ENCODE measurements at places on chromosomes 11 and 22.

DNA sequence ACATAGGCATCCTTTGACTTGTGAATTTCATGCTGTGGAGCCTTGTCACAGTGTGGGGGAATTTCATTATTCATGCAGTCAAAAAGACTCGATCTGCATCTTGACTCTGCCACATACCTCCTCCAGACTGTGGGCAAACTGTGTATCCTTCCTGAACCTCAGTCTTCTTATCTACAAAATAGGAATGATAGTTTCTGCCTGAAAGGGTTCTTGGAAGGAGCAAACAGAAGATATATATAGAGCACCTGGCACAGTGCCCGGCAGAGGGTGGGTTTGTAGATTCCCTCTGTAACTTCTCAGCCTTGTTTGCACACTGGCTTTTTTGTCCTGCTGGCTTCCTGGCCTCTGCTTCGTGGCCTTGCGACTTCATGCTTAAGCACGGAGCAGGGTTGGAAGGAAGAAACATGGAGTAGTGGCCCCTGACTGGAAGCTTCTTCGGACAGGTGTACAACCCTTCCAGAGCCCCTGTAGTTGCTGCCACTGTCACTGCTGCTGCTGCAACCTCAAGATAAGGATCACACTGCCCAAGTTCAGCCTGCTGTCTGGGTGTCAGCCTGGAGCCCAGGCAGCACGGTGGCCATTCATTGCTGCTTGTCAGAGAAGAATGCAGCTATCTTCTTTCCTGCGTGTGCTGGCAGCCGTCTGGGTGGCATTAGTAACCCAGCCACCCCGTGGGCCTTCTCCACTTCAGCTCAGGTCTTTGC, 106.4 kb downstream of the MICAL2 start:
- DNase-seq: peak; percentile 60

DNA sequence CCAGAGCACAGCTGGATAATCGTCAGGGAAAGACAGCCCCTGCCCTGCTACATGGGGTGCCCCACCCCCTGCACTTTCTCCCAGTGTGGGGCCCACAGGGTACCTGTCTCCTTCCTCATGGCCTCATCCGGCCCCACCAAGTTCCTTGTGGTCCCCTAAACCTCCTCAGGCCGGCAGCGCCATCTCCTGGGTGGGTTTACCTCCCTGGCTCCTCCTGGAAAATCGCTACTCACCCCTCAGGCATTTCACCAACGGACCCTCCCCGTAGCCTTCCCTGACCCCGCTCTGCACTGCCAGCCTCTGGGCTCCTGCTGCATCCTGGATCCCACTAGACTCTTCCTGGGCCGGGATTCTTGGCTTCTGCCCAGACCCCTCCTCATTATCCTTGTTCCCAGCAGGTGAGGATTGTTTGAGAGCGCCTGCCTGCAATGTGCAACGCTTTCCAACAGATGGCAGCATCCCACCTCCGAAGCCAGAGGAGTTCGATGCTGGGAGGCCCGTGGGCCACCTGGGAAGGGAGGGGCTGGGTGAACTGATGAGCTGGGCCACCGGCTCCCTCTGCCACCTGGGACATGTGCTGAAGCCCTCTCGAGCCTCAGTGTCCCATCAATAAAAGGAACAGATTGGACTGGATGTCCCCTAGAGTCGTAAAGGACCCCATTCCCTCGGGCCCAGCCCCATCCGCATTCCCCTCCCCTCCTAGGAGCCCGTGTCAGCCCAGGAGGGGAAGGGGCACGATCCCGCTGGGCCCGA, 44.2 kb upstream of the TTLL12 start:
- DNase-seq: peak; percentile 51

GRCh38 chr11:87889126-87889525, 286.1 kb downstream of the RAB38 start:
- DNase-seq: no peak

GRCh38 chr11:38562562-38562961, 1964.5 kb upstream of the RAG2 start:
- DNase-seq: no peak

GRCh38 chr22:24379536-24379935, 47.9 kb upstream of the ADORA2A start:
- DNase-seq: no peak

- no peak for DNase-seq
Observed at GRCh38 chr11:125270711-125271110, 106.2 kb downstream of the PKNOX2 start.

DNA sequence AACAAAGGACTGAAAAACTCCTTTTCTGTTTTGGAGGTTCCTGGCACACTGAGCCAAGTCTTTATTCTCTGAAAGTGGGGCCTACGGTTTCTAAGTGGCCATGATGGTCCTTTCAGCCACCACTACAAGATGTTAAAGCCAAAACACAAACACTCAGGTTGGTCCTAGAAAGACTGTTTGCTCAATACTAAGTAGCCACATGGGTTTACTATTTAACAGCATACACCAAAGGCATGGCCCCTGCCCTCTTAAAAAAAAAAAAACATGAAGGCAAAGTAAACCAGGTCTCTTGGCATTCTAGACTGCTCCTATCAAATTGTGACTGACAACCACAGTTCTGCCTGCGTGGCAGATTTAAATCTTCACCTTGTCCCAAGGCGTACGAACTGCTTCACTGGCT, 123.6 kb upstream of the BID start:
- DNase-seq: no peak

- no peak for DNase-seq
Observed at GRCh38 chr11:8928981-8929615, 3.6 kb downstream of the C11orf16 start.

DNA sequence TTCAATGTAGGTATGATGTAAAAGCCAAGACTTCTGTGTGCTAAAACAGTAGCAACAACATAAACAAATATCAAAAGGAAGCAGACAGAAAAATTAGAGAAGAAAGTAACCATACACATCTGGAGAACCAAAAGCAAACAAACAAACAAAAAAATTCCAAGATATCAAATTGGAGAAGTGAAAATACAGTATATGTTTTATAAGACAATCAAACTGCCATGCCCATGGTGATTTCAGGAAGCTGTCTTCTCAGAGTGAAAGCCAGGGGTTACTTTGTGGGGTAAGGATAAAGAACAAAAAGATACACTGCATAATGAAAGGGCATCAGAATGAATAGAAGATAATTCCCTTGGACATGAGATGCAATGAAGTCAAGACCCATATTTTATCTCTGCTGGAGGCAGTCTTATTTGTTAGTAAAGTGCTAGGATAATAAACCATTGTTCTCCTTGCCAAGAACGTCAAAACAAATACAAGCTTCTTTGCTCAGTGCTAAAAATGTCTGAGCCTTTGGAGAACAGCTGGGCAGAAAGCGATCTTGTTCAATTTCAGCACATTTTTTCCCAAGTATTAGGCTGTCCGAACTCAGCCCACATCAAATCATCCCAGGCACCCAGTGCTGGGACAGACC, 38.1 kb upstream of the LDLRAD3 start:
- peak; percentile 74 for DNase-seq

DNA sequence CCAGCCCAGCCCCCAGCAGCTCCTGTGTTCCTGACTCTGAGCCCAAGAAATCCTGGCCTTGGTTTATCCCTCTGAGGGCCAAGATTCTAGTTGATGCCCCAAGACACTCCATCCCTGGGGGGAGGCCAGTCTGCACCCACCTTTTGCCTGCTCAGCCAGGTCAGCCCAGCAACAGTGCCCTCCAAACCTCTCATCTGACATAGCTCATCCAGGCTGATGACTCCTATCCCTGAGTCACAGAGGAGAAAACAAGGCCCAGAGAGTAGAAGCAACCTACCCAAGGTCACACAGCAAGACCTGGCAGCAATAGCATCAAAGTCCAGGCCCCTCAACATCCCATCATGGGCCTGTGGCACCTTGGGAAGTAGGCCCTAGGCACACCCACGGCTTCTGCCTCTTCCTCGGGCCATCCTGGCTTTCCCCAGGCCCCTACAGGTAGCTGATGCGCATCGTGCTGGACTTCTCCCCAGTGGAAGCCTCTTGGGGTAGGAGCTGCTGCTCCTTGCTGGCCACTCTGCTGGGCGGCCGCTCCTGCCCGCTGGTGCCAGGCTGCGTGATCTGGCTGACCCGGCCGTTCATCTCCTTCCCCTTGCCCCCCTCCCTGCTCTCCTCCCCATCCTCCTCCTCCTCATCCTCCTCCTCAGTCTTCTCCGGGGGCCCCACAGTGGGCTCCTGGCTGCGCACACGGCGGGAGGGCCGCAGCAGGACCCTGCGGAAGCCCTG, 6.0 kb downstream of the SSTR3 start:
- DNase-seq: no peak

DNA sequence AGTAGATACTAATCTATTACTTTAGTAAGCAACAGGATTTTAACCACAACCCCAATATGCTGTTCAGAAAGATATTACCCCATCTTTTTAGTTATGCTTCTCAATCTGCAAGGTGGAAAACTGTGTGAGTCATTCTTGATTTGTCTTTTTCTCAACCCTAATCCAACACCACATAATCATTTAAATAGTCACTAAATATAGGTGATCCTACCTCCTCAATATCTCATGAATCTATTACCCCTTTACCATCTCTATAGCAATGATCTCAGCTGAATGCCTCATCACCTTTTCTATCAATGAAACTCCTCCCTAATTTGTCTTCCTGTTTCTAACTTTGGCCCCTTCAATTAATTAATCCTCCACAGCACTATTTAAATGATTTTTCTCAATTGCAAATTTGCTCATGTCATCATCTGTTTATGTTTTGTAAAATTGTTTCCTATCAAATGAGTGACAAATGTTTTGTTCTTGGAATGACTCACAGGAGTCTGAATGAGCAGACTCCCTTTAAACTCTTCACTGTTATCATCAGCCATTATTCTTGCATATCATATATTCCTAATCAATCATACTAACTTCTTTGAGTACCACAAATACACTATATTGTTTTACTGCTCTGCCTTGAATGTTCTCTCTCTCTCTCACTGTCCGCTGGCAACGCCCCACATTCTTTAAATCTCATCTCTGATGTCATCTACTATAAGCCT, 26.1 kb downstream of the SNX19 start:
- no peak for DNase-seq

GRCh38 chr11:86245369-86246292, 1.1 kb downstream of the EED start:
- peak; percentile 18 for DNase-seq

DNA sequence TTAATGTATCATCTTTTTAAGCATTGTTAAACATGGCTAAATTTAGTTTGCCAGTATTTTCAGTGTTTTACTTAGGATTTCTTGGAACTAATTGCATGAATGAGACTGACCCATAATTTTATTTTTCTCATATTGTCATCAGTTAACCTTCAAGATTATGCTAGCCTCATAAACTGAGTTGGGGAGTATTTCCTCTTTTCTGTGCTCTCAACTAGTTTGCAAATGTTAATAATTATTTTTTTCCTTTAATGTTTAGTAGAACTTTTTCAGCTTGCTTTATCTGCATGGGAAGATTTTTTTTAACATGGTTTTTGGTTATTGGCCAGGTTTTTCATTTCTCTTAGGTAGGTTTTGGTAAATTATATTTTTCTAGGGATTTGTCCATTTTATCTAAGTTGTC, 235.4 kb upstream of the SESN3 start:
- DNase-seq: no peak

DNA sequence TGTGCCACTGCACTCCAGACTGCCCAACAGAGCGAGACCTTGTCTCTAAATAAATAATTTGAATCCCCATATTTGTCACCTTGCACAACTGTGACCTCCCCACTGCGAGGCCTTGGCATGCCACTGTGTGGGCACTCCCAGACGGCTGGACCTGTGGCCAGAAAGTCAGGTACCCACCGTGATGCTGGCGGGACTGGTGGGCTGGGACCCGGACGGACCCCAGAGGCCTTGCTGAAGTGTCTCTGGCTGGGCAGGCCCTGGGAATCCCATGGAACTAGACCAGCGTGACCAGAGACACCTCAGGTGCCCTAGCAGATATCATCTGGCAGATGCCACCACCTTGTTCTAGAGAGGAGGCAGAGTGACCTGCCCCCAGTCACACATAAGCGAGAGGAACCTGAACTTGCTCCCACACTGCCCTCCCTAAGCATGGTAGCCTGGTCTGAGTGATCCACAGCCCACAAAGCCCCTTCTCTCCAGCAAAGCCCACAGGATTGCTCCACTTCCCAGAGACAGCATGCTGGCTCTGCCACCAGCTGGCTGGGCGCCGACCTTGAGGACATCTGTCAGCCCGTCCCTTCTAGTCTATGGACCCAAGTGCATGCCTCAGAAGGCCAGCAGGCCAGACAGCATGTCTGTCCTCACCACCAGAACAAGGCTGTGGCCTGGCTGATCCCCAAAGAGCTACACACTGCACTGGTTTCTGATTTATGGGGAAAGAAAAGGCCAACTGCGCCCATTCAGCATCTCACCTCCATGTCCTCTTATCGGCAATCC, 9.5 kb downstream of the MACROD1 start:
- no peak for DNase-seq

GRCh38 chr11:124080327-124081001, 34.8 kb upstream of the VWA5A start:
- no peak for DNase-seq

DNA sequence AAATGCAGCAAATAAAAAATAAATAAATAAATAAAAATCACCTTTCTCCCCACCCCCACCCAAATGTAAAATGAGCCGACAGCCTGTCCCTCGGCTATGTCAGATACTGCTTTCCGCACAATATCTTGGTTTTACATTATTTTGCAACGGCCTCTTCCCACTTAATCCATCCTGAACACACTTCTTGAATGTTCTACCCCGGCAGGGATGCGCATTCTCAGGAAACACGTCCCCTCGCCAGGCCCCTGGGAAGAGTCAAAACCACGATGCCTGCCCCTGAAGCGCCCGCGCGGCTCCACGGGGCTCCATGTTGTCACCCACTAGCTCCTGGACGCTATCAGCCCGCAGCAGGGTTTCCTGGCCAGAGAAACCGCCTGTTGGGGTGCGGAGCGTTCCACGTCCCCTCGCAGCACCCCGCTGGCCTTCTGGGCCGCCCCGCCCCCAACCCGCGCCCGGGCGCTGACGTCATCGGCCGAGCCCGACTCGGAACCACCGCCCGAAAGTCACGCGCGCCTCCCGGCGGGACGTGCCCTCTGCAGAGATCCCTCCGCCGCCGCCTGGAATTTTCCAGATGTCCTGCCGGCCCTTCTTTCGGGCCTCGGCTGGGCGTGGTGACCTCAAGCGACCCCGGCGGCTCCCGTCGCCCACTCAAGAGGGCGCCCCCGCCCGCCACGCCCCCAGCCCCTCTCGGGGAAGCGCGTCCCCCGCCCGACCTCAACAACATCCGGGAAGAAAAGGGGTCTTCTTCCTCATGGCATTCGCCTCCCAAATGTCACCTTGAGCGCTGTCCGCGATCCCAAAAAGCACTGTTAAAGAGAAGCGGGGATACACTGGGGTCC, 585 bp upstream of the NEAT1 start:
- DNase-seq: peak; percentile 99

- DNase-seq: no peak
Observed at GRCh38 chr11:15886866-15887265, 469.5 kb downstream of the SOX6 start.

Measured in fibroblast of pulmonary artery (primary cell).